Right ventricle myocardium inferior (tissue), 1 donor: ENCODE measurements at places on chromosomes 7 and 10. TPM values are rescaled to one million over a fixed set of nuclear protein-coding genes. Genes with fewer than 3 reads are reported as not detected.

Gene MCM10
- 0.62 TPM for total RNA-seq

Gene DENND10
- total RNA-seq, result 20.2 TPM

Gene IFIT1B
- total RNA-seq, result not detected

Gene PNLIPRP3
- not detected for total RNA-seq

Gene CYP3A5
- not detected for total RNA-seq

Gene PSMG3
- total RNA-seq, result 13.3 TPM

Gene NODAL
- total RNA-seq, result not detected

Gene PAX4
- total RNA-seq, result not detected

Gene PPP1R3C
- total RNA-seq, result 137 TPM

Gene FEZF1
- total RNA-seq, result not detected

Gene OPN1SW
- not detected for total RNA-seq

Gene CCZ1B
- 33.5 TPM for total RNA-seq

Gene CCL24
- not detected for total RNA-seq

- DNase-seq, result no peak
These were observed 253.1 kb upstream of the RHOBTB1 start for GRCh38 chr10:61197057-61197456.

DNA sequence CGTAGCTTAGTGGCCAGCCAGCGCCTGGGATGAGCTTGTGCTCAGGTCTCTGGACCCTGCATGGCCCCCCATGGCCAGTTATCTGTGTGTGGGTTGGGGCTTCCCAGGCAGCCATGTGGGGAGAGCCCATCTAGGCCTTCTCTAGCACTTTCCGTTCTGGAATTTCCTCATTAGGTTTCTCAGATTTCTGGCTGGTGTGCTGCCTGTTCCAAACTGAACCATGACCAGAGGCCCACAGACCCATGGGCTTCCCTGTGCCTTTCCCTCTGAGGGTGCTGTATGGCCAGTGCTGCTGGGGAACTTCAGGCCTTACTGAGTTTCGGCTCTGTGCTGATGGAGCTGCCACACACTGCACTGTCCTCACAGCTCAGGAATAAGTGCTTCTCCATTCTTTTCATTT is 50.2 kb downstream of the SHH start:
- DNase-seq, result no peak

- DNase-seq, result no peak
These were observed 60.9 kb downstream of the TCERG1L start for GRCh38 chr10:131250454-131251145.

DNA sequence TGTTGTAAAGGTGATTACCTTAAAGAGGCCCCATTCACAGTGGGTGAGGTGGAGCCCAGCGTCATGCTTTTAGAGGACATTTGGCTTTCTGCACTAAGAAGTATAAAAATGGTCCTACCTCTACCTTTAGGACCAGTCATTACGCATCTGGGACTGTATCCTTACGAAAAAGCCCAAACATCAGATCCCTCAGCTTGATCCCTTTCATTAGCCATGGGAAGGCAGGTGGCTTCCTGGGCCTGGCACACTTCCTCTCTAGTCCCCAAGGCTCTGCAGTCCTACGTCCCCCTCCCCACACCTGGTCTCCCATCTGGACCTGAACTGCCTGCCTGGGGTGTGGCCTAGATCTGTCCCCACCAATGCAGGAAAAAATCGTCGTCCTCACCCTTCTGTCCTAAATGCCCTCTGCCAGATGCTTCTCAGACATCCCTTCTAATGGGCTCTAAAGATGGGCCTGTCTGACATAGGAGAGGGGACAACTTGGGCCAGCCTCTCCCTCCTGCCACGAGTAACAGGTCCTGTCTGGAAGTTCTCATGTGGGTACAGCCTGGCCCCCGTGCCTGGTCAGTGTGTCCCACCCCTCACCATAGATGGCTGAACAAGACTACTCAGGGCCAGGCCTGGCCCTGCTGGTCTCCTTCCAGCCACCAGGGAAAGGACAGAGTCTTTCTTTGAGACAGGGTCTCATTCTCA is 11.8 kb upstream of the SLC18A3 start:
- DNase-seq, result no peak

DNA sequence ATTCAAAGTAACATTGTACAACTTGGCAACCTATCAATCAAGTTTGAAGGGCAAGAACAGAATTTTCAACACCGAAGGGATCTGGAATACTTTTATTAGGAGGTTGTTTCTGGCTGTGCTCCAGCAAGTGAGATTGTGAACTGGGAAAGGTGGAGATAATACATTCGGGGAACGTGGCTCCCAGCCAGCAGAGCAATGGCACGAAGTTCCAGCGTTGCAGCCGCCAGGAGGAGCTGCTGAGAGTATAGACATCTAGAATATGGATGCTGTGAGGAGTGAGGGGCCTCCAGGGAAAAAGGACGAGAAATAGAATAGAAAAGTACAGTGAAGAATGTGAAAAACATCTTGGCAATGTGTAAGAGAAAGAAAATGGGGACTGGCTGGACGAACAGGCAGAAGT is 69.5 kb downstream of the TCERG1L start:
- no peak for DNase-seq

GRCh38 chr7:96734343-96734742 is 24.7 kb upstream of the SEM1 start:
- no peak for DNase-seq

DNA sequence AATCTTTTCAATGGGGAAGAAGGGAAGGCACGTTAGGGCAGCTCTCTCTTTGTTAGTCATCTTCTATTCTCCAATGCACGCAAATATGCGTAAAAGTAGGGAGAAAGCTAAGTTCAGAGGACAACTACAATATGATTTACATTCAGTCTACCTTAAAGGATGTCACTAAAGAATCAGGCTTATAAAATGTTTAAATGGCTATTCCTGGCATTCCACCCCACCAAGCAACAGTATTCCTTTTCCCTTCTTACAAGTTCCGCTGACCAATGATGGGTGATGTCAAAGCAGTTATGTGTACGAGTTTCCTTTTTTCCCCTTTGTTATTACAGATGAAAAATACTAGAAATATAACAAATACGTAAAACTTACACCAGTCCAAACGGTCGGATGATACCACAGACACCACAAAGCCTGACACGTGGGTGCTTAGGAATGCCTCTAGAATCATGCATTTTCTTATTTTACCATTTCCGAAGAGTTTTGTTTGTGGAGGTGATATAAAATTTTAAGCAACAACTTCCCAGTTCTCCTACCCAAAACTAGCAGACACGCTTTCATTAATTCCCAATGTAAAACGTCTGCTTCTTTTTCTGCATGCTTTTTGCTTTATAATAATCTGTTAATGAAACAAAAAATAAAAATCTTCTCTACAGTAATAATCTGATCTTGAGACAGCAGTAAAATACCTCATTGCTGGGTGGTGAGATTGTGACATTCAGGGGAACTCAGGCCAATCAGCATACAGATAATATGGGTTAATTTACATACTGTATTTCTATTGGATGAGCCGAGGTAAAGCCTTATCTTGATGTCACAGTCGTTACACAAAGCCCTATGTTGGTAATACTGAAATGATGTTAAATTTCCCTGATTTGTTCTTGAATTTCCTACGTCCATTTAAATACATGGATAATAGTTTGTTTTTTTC is 708 bp upstream of the GPR85 start:
- no peak for DNase-seq

GRCh38 chr10:35348609-35349388 is 12.5 kb downstream of the CCNY start:
- DNase-seq, result no peak

GRCh38 chr10:68301790-68302502 is 29.9 kb upstream of the HNRNPH3 start:
- no peak for DNase-seq

GRCh38 chr7:44987996-44988395 is 9.2 kb upstream of the MYO1G start:
- no peak for DNase-seq

DNA sequence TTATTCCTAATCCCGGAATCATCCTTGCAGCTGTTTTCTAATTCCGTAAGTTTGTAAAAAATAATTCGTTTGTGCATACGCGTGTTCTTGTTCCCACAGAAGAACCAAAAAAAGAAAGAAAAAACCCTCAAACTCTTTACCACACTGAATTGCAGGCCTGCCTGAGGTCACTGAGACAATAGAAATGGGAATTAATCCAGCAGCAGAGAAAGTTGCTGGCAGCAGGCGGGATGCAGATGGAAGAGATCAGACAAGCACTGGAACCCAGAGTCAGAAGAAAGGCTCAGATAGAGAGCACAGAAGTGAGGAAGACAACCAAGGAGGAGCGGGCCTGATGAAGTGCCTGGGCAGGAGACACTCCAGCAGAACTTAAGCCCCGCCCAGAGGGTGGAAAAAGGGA is 141.5 kb upstream of the VWC2 start:
- DNase-seq, result no peak

- DNase-seq, result no peak
These were observed 751.0 kb downstream of the GRID1 start for GRCh38 chr10:85615556-85615955.

DNA sequence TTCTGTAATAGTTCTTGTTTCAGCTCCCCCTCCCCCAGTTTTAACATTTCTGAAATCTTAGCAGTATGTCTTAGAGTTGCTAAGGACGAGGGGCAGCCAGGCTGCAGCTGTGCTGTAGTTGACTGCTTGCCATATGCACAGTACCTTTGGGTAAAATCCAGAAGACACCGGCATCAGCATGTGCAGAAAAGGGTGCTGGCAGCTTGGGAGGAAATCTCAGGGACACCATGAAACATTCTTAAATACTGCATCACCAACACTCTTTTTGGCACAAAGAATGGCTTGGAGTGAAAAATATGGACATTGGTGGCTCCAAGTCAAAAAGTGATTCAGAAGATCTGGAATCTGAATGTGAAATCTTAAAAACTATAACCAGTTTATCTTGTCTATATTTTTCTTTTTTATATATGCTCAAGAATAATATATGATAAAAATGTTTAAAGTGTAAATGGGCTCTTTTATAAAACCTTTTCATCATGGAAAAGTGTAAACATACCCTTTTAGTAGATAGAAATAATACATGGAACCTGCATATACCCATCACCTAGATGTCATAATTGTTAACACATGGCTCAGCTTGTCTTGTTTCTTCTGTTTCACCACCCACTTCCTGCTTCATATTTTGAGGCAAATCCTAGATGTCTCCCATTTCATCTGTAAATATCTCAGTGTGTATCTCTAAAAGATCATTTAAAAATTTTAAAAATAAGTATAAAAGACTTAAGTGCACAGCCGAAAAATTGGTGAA is 34.4 kb upstream of the ARMS2 start:
- DNase-seq, result no peak

DNA sequence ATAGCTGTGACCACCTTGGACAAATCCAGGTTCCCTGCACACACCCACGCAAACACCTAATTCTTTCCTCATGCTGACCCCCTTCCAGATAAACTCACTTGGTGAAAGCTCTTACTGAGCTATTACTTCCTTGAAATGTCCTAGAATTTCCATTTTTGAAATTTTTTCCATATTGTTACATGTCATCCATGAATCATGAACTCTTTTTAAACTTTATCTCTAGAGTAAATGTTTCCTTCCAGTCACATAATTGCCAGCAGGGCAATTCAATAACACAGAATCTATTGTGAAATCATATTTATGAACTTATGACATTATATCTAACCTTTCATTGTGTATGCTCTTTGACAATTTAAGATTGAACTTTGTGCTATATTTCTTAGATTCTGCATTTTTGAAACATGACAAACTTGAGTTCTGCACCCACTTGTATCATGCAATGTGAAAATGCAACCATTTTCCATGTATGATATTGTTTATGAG is 26.8 kb upstream of the FGL2 start:
- no peak for DNase-seq

- no peak for DNase-seq
These were observed 129.1 kb upstream of the ANKRD1 start for GRCh38 chr10:91049988-91050360.

GRCh38 chr10:122715576-122715975 is 15.9 kb upstream of the C10orf120 start:
- DNase-seq, result no peak
